ENCODE measurements at places on chromosomes 7 and 10. TPM values are rescaled to one million over a fixed set of nuclear protein-coding genes. Genes with fewer than 3 reads are reported as not detected.

Gene ATOH7
- total RNA-seq: 0.27 TPM

Gene DEPP1
- total RNA-seq: 29.1 TPM

Gene INSYN2A
- under 0.01 TPM for total RNA-seq

DNA sequence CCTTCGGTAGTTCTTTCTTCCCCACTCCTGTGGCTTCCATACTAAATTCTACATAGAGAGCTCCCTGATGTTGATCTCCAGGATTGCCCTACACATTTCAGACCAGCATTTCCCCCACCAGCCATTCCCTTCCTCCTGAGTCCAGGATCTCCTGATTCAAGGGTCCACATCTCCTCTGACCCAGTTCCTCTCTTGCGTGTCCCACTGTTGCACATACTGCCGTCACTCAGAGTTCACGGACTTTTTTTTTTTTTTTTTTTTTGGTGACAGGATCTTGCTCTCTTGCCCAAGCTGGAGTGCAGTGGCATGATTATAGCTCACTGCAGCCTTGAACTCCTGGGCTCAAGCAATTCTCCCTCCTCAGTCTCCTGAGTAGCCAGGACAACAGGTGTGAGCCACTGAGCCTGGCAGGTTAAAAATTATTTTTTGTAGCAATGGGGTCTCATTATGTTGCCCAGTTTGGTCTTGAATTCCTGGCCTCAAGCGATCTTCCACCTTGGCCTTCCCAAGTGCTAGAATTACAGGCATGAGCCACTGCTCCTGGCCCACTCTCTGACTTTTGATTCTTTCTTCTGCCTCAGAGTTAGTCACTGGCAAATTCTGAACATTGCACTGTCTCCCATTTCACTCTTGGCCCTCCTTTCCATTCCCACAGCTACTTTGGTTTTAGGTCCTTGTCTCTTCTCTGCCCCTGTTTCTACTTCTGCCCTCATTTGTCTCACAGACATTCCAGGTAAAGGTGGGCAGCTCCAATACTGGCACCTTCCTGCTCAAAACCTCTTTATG, 29.6 kb upstream of the ZRANB1 start:
- no peak for DNase-seq

GRCh38 chr7:155893176-155893575, 80.9 kb upstream of the SHH start:
- no peak for DNase-seq

DNA sequence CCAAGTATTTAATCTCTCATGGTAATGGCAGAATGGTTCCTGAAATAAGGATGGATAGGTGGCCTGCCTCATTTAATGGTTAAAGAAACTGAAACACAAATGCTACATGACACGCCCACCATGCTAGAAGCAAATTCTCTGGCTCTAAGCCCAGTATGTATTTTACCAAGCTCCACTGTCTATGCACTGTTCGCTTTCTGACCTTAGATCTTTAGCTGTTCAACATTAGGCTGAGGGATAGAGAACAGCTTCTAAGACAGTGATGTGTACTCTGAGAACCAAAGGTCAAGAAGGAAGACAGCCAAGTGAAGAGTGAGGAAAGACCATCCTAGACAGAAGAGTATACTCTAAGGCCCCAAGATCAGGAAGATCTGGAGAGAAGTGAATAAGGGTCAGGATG, 26.6 kb downstream of the FAM3C start:
- no peak for DNase-seq

DNA sequence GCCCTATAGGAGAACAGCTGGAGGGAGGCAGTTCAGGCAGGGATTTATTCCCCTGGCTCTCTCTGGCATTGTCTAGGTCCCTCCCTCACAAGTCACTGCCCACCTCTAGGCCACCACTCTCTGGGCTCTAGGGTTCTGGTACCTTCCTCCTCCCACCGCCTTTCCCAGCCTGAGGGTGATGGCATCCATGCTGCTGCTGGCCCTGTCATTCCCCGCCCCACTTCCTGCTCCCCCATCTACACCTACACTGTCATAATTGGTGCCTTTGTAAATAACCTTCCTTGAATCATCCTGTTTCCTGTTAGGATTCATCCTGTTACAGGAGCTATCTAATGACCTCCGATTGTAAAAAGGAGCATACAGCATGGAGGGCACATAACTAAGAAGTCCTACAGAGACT, 303.3 kb upstream of the COBL start:
- DNase-seq: no peak

- no peak for DNase-seq
Observed at GRCh38 chr10:19815036-19815730, 1.0 kb upstream of the PLXDC2 start.

- no peak for DNase-seq
Observed at GRCh38 chr7:31114593-31115343, 62.7 kb downstream of the ADCYAP1R1 start.

DNA sequence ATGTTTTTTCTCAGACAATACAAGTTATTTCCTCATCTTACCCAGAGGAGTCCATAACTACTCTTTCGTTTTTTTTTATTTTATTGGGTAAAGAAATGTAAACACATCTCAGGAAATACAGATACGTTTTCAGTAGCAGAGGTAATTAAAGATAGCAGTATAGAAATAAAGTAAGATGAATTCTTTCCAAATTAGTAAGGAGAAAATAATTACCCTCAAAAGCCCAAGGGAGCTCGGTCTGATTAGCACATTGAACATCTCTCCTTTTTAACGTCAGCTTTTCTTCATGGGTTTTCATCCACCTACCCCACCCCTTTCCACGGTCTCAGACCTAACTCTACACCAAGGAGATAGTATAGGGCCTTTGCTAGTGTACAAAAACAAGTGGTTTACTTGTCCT, 294.2 kb downstream of the GRID1 start:
- DNase-seq: no peak
